ENCODE measurements at places on chromosomes 6 and 20. TPM values are rescaled to one million over a fixed set of nuclear protein-coding genes. Genes with fewer than 3 reads are reported as not detected.

- DNase-seq, result no peak
Measured at GRCh38 chr6:49322861-49323260, 140.2 kb downstream of the MMUT start.

- DNase-seq, result peak; percentile 10
Measured at GRCh38 chr6:18823782-18824386, 436.7 kb downstream of the RNF144B start.

DNA sequence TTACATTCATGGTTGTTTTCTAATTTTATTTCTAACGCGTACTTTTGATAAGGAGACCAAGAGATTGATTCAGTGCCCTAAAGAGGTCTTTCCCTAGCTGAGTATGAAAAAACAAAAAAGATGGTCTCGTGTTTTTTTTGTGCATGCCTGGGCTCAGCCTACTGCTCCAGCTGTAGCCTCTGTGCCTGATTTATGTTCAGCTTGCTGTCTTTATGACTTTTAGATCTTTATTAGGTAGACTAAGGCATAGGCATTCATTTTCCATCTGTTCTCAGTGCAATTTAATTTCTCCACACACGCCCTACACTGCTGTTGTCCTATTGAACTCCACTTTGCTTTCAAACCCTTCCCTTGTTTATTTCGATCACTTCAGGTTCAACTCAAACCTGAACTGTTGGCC lies 56.5 kb downstream of the OPRM1 start:
- DNase-seq, result no peak

GRCh38 chr6:151723152-151723551 lies 84.3 kb upstream of the ESR1 start:
- no peak for DNase-seq

DNA sequence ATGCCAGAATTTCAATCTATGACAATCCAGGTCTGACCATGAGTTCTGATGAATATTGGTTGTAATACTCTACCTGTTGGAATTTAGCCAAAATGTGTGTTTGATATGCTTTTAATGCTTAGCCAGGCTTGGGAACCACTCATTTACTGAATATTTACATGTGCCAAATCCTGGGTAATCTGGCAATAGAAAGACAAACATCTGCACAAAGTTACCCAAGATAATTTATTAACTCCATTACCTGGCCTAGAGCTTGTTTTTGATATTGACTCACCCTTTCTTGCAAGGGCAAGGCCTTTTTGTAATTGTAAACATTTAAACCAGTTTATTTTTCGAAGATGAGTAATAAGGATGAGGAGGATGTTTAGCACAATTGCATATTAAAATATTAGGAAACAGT lies 13.5 kb upstream of the CD2AP start:
- DNase-seq, result no peak

DNA sequence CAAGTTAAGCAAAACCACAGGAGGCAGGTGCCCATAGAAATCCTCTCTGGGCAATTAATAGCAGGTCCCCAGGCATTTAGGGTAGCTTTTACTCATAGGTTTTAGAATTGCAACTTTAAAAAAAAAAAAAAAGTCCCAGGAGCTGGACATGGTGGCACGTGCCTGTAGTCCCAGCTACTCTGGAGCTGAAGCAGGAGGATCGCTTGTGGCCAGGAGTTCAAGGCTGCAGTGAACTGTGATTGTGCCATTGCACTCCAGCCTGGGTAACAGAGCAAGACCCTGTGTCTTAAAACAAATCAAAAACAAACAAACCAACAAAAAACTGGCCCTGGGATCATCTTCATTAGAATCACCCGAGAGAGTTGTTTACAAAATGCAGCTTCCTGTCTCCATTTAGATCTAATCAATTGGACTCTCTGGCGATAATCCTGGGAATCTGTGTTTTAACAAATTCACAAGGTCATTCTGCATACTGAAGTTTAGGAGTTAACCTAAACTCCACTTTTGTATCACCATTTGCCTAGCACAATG lies 131.8 kb upstream of the AKAP12 start:
- no peak for DNase-seq

DNA sequence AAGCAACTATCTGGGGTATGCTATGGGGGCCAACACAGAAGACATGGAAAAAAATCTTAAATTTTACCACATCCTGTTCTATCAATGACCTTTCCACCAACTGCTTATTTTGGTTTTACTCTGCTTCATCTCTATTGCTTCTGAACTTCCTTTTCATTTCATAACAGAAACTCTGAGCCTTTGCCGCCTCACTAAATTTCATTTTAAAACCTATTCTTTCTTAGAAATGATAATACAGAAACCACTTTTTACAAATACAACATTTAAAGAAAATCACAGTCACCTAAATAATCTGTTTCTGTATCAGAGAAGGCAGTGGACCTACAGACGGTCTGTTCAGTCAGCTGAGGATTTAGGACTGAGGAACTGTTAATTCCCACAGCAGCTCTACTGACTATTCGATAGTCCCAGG lies 117.5 kb downstream of the KCNQ5 start:
- no peak for DNase-seq

GRCh38 chr6:107543567-107543966 lies 53.6 kb downstream of the SOBP start:
- DNase-seq, result no peak

- DNase-seq, result no peak
Measured at GRCh38 chr20:48648482-48649051, 179.2 kb downstream of the PREX1 start.

- no peak for DNase-seq
Measured at GRCh38 chr6:84357631-84358030, 130.2 kb upstream of the CEP162 start.

GRCh38 chr20:20903773-20904500 lies 191.5 kb upstream of the RALGAPA2 start:
- no peak for DNase-seq

DNA sequence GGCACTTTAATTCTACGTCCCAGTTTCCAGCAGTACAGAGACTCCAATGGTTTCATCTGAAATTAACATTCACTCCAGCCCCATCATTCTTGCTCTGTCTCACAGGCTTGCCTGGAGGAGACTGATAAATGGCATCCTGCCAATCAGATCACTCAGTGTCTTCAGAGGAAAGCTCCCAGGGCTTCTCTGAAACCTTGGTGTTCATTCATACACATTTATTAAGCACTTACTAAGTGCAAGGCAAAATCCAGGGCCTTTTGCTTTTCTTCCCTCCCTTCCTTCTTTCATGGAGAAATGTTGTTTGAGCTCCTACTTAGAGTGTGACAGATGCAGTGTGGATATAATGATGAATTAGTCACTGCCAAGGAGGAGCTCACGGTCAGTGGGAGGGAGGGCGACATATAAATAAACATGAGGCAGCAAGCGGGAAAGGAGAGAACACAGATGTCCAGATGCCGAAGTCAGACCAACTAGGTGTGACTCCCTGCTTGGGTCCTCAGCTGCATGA lies 106.7 kb upstream of the DTNBP1 start:
- DNase-seq, result peak; percentile 43

- no peak for DNase-seq
Measured at GRCh38 chr20:59154317-59155013, 9.2 kb upstream of the ZNF831 start.

DNA sequence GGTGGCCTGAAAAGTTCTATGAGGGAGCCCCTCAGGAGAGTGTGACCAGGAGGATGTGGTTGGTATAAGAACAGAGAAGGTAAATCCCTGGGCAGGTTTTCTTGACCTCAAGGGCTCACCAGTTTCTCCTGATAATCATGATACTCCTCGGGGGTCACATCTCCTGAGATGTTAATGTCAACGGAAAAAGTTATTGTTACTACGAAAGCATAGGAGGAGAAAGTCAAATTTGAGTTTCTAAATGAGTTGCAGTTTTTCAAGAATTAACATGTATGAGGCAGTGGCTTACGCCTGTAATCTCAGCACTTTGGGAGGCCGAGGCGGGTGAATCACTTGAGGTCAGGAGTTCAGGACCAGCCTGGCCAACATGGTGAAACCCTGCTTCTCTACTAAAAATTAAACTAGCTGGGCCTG lies 23.4 kb downstream of the MGME1 start:
- DNase-seq, result no peak

GRCh38 chr20:53786445-53787267 lies 193.0 kb upstream of the ZNF217 start:
- DNase-seq, result no peak

DNA sequence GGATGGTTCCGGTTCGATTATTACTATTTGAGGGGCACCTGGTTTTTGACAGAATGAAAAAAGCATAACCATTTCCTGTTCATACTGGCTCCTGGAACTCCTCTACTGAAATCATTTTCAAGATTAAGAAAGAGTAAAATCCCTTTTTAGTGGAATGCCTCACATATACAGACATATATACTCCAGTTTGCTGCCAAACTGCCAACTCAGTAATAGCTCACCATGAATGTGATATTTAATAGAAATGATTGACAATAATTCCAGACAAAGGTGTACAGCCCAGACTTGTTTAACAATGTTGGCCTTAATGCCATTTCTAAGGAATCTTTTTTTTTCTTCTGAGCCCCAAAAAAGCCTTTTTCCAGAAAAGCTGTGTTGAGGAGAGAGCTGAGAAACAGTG lies 93.1 kb downstream of the JAG1 start:
- no peak for DNase-seq

- DNase-seq, result no peak
Measured at GRCh38 chr20:48711044-48711428, 116.8 kb downstream of the PREX1 start.

DNA sequence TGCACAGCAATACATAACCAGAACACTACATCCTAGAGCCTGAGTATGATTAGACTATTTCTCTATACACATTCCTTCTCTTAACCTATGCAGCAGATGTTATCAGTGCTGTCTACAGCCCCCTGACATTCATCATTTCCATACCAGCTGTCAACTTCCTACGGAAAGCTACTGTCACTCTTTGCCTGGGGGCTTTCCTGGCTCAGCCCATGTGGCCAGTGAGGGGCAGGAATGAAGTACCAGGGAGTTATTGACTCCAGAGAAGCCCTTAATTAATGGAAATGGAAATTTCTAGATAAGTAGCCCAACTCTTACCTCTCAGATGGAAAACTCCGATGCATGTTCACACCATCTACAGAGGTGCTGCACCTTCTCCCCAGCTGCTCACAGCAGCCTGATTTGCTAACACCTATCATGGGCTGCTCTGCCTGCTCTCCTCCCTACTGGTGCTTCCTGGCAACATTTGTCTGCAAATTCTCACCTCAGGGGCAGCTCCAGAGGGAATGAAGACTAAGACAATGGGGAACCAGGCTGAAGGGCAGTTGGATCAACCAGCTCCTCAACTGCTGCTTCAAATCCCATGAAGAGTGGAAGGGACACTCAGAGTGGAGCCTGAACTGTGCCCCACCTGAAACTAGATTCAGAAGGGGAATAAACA lies 59.6 kb downstream of the LINC00237 start:
- DNase-seq, result peak; percentile 22

DNA sequence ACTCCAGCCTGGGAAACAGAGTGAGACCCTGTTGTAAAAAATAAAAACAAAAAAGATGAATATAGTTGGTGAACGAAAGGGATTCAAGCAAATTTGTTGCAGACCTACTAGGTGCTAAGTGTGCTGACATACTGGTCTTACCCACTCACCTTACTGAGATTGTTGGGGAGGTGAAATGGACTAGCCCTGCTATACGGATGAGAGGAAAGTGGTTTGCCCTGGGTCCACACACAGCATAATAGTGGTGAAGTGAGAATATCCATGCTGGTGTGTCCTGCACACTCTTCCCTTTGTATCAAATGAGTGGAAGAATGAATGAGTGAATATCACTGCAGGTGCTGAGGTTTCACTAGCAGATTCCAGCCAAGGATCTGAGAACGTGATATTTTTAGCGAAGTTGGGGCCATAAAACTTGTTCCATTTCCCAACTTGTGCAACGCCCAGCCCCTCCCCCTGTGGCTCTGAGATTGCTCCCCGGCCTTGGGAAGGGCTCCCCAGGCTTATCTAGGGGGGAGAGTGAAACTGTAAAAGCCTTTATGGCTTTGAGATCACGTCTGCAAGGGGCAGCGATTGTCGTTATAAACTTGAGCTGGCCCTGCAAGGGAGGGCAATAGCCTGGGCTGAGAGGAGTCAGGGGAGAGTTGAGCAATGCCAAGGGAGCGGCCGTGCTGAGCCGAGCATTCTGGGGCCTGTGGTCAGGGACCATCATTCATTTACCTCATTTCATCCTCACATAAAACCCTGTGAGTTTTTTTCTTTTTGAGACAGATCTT lies 33.2 kb upstream of the TTPAL start:
- DNase-seq, result no peak

GRCh38 chr6:29792123-29793035 lies 35.2 kb upstream of the HLA-G start:
- peak; percentile 56 for DNase-seq

- DNase-seq, result no peak
Measured at GRCh38 chr20:44745598-44746366, at the start of gene KCNK15. KCNK15 (plus strand) TSS chr20:44745865; CDS start chr20:44745911, 46 bp downstream.

- DNase-seq, result no peak
Measured at GRCh38 chr6:163857421-163857820, 442.9 kb downstream of the QKI start.

- peak; percentile 67 for DNase-seq
Measured at GRCh38 chr20:49603209-49603627, 35.3 kb upstream of the PTGIS start.

- DNase-seq, result peak; percentile 54
Measured at GRCh38 chr6:75203721-75204120, 2.1 kb downstream of the COL12A1 start.

DNA sequence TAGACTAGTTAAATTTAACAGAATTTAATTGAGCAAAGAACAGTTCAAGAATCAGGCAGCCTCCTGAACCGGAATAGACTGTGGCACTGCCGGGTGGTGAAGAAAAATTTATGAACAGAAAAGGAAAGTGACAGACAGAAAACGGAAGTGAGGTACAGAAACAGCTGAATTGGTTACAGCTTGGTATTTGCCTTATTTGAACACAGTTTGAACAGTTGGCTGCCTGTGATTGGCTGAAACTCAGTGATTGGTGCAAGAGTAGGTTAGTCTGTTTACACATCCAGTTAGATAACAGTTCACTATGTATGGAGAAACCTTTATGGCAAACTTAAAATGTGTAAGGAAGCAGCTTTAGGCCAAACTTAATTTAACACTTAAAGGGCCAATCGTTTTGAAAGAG lies 116.0 kb upstream of the CITED2 start:
- peak; percentile 22 for DNase-seq

GRCh38 chr6:106318851-106319250 lies 6.7 kb downstream of the ATG5 start:
- no peak for DNase-seq

C6orf141 gene
- total RNA-seq, result 0.60 TPM

LY86 gene
- total RNA-seq, result not detected

SNAP25 gene
- 31.3 TPM for total RNA-seq

ABT1 gene
- total RNA-seq, result 16.2 TPM

EYS gene
- total RNA-seq, result not detected

DLGAP4 gene
- 24.2 TPM for total RNA-seq

SPEF1 gene
- total RNA-seq, result not detected

PHF3 gene
- 28.9 TPM for total RNA-seq

ANKS1A gene
- 7.4 TPM for total RNA-seq

OR2J3 gene
- total RNA-seq, result not detected
